Lung microvascular endothelial cell (primary cell): ENCODE measurements at places on chromosomes 6 and 20. TPM values are rescaled to one million over a fixed set of nuclear protein-coding genes. Genes with fewer than 3 reads are reported as not detected.
A peak's percentile ranks its signal among the peaks of the same experiment; 100 is the strongest.

The ENPP4 gene
- total RNA-seq = 0.40 and 0.87 TPM in 2 replicates

The SESN1 gene
- total RNA-seq = 19.0 and 33.6 TPM in 2 replicates

The SIRT5 gene
- total RNA-seq = 6.8 and 7.1 TPM in 2 replicates

The RPS10 gene
- total RNA-seq = 1,235 and 1,478 TPM in 2 replicates

The NKAIN4 gene
- not detected in 2 replicates for total RNA-seq

The RFX6 gene
- not detected in 2 replicates for total RNA-seq

The BTNL2 gene
- total RNA-seq = not detected in 2 replicates

The HCRTR2 gene
- not detected in 2 replicates for total RNA-seq

DNA sequence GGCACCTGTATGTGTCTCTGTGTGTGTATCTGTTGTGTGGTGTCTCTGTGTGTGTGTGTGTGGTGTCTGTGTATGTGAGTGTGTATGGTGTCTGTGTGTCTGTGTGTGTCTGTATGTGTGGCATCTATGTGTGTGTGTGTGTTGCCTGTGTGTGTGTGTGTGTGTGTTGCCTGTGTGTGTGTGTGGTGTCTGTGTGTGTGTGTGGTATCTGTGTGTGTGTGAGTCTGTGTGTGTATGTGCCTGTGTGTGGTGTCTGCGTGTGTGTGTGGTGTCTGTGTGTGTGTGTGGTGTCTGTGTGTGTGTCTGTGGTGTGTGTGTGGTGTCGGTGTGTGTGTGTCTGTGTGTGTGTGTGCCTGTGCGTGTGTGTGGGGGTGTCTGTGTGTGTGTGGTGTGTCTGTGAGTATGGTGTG lies 31.7 kb upstream of the VEGFA start:
- no peak for DNase-seq

DNA sequence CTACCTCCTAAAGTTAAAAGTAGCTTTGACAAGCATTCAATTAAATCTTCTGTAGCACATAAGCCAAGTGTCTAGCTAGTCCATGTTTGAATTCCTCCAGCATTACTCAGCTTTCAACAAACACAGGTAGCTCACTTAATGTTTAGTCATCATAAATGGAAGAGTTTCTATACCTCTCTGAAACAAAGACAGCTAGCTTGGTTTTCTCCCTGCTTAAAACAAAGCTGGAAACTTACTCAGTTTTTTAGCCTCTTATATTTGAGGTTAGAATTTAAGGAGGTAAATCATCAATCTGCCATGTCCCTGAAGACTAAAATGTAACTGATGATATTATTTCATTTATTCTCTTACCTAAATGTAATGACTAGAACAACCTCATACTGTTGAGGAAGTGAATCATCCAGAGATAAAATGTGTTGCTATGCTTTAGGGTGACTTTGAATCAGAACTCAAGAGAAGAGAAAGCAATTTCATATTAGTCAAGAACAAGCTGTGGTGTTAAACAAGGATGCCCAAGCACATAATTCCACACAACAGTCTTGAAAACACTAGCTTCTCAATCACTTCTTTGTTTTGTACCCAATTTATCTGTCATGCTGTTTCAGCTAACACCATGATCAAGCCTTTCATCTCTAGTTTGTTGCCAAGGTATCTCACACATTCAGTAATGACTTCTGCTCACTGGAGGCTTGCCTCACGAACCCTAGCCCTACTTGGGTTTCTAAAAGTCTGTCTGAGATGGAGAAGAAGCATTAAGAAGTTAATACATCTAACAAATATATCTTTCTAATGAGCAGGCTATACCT lies 251.9 kb downstream of the EPM2A start:
- no peak for DNase-seq

DNA sequence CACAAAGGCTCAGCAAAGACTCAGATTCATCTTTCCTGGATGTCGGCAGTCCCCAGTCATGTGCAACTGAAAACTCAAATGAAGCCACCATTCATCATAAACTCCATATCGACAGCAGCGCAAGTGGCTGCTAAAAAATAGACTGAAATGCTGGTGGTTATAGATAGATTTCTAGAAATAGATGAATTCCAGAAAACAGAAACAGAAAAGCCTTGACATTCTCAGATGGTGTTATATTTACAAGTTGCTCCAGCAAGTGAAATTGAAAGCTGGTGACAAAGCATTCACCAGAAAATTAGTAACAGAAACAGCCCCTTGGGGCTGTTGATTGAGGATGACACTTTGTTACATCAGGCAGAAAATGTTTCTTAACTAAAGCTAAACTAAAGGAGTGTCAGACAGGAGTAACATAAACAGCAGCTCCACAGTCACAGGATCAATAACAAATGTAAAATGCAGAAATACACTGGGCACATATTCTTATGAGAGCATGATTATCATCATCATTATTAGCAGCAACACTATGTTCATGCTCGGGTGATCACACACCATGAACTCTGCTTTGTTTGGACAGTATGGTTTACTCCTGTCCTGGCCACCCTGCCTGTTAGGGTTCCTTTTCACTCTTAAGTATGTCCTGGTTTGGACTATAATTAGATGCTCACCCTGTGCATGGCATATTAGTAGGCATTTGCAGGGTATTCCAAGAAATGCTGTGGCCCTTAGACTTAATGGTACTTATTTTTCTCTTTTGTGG lies 36.4 kb upstream of the SLC35F1 start:
- DNase-seq = no peak

- DNase-seq = no peak
These were observed 17.0 kb upstream of the MRS2 start for GRCh38 chr6:24385536-24386269.

DNA sequence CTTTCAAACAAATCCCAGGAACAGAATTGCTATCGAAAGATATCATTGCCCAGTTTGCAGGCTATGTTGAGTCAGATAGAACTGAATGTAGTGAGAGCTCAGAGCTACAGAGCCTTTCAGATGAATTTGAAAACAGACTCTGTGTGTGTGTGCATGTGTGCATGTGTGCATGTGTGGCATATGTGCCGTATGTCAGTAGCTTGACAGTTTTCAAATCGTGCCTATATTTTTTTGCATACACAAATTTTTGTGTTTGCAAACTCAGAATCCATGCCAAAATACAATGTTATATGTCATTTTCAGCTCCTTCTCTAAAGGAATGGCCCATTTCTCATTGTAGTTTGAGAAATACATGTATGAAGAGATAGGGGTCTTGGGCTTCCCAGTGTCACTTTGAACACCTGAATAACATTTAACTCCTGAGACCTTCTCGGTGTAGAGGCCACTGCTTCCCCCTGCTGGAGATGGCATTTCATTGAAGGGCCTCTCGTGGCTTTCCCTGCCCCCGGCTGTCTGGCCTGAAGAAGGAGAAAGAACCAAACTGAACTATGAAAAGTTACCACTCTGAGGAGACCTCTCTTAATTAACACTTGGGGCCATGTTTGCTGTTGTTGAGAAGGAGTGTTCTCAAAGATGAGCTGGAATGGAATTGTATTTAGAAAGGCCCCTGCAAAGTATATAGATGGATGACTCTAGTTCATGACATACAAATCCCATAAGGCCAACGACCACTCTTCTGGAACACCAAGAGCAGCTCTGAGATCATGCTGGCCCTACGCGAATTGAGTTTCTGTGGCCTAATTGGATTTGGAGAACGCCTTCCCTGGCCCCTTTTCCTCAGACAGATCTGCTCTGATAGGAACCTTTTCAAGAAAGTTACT lies 58.7 kb downstream of the VAPB start:
- peak; percentile 70 for DNase-seq

GRCh38 chr6:110608151-110608550 lies 131.7 kb upstream of the SLC22A16 start:
- DNase-seq = no peak

GRCh38 chr6:111938710-111939109 lies 65.5 kb upstream of the FYN start:
- DNase-seq = no peak

- no peak for DNase-seq
These were observed 10.4 kb upstream of the MMP9 start for GRCh38 chr20:45998337-45998736.

DNA sequence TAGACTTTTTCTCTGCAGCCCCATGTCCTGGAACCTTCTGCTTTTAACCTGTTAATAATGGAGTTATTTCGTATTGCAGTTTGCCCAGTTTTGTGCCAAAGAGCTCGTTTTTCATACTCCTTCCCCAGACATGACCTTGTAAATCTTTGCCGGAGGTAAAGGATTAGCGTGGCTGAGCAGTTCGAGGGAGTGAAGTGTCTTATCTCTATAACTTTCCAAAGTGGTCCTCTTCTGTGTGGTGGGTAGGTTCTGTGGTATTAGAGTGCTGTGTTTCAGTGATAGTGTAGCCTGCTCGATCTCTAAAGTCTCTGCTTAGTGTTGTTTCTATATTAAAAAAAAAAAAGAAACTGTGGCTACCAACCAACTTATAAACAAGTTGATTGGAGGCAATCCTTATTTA lies 67.5 kb downstream of the FARS2 start:
- no peak for DNase-seq

DNA sequence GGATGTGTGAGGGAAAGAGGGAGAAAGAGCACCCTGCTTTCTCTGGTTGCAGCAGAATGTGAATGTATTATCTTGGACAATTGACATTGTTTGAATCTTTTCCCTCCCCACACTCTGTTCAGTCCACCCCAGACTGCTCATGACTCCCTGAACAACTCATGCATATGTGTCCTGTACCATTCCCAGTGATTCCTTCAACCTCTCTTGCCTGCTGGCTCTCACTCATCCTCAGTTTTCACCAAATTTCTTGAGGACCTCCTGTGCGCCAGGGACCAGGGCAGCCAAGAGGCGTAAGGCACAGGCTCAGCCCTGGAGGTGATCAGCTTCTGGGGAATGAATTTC lies 5.4 kb downstream of the NOX3 start:
- DNase-seq = no peak

GRCh38 chr20:35104685-35105295 lies 12.2 kb upstream of the TRPC4AP start:
- DNase-seq = no peak

- DNase-seq = no peak
These were observed 170.0 kb downstream of the GRM4 start for GRCh38 chr6:33975661-33976436.

- DNase-seq = no peak
These were observed 6.8 kb upstream of the RIPK1 start for GRCh38 chr6:3061501-3061941.

DNA sequence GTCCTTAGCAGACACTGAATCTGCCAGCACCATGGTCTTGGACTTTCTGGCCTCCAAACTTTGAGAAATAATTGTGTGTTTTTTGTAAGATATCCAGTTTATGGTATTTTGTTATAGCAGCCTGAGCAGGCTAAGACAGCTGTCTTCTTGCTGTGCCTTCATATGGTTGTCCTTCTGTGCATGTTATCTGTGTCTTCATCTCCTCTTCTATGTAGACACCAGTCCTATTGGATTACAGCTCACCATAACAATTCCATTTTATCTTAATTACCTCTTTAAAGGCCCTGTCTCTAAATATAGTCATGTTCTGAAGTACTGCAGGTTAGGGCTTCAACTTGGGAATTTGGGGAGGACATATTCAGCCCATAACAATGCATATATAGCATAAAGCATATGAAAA lies 44.3 kb upstream of the REV3L start:
- no peak for DNase-seq

- peak; percentile 49 for DNase-seq
These were observed 315.6 kb upstream of the PTCHD4 start for GRCh38 chr6:48426636-48427035.

DNA sequence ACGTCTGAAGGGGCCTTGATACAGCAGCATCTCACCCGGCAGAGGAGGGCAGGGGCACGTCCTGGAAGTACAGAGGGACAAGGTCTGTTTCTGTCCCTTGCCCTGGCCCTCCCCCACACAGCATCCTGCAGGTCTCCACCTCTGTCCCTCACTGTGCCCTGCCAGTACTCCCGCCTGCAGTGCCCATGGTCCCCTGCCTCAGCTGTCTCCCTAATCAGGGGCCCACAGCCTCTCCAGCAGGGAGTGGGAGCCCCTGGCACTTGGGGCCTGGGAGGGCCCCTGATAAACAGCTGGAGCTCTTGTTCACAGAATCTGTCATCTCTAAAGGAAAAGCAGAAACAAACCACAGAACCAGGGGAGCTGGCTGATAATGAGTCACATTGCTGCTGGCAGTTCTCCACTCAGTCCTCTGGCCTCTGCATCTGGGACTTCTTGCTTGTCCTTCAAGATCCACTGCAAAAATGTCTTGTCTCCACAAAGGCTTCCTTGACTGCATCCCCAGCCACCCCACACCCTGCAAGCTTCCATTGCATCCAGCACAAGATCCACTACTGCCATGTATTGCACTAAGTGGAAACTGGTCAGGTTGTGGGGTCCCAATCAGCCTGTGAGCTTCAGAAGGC lies 33.2 kb upstream of the TAF8 start:
- no peak for DNase-seq

- no peak for DNase-seq
These were observed 380.3 kb upstream of the RSPO3 start for GRCh38 chr6:126738146-126738545.

DNA sequence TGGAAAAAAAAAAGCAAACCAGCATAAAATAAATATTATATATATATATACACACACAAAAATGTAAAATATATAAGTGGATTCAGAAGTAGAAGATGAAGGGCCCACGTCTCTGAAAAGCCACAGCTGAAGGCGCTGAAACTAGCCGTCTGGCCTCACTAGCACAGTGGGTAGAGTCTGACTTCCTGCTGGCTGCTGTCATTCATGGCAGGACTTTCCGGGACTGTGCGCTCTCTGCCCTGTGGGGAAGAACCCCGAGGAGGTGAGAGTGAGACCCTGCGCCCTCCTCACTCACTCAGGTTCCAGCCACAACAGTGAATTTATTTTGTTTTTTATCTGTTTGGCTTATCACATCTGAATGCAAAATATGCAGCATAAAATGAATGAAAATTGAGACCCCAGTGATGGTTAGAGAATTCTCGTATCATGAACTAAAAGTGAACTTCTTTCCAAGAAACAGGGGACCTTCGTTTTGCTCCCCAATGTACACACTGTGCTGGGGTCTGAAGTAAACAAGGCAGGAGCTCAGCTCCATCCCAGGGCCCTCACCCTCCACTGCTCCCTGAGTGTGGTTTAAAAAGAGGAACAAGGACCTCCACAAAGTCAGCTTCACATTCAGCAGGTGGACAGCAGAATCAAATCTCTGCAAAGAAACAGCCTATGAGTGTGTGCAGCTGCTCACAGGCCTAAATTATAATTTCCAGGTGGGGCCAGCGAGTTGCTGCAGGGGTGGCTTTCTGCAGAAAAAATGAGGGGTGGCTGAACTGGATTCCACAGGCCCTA lies 1.3 kb upstream of the RAMACL start:
- peak; percentile 32 for DNase-seq

DNA sequence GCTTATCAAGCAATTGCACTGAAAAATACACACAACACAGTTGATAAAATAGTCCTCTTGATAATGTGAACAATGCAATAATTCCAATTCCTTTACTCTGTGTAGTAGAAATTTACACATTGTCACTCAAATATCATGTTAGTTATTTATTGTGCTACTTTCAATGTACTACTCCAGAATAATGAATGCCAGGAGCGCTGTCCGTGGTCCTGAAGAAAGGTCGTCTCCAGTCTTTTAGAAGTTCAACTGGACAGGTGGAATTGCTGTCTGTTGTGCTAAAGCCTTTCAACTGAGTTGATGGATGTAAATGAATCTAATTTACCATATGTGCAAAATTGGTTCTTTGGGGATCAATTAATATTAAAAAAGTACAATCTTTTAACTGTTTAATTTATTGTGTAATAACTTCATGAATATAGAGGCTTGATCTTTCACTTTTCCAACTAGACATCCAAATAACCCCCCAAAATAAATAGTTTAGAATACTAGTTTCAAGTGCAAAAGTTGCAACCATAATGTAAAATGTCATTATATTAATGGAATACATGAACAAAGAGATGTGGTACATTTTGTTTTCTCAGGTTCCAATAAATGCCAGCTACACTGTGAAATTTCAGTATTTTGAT lies 3.2 kb downstream of the GRIK2 start:
- DNase-seq = peak; percentile 63
